ENCODE measurements at places on chromosomes 13 and 19.

- DNase-seq = no peak
Observed at GRCh38 chr13:99639126-99639525, 137.9 kb downstream of the TM9SF2 start.

DNA sequence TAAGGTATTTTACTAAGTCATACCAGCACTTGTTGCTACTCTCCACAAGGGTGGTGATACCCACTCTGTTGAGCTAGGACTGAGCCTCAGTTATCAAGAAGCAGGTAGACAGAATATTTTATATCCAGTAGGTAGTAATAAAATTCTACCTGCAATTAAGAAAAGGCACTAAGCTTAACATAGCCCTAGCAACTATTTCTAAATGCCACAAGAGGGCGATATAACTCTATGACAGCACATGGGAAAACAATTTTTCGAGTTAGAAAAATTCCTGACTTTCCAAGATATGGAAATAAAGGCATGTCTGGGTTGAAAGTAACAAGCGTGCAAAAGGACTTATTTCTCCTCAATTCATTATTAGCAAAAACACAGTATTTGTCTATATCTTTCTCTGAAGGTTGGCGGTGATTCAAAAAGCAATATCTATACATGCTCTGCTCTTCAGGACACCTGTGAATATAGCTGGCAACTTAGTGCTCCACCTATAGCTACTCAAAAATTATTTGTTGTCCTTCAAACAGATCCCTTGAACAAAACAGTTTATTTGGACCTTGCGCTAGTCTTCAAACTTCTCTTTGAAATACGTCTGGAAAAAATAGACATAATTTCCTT, 14.7 kb downstream of the CCDC169 start:
- DNase-seq = peak; percentile 30

- DNase-seq = no peak
Observed at GRCh38 chr13:68160466-68160865, 930.3 kb upstream of the PCDH9 start.

DNA sequence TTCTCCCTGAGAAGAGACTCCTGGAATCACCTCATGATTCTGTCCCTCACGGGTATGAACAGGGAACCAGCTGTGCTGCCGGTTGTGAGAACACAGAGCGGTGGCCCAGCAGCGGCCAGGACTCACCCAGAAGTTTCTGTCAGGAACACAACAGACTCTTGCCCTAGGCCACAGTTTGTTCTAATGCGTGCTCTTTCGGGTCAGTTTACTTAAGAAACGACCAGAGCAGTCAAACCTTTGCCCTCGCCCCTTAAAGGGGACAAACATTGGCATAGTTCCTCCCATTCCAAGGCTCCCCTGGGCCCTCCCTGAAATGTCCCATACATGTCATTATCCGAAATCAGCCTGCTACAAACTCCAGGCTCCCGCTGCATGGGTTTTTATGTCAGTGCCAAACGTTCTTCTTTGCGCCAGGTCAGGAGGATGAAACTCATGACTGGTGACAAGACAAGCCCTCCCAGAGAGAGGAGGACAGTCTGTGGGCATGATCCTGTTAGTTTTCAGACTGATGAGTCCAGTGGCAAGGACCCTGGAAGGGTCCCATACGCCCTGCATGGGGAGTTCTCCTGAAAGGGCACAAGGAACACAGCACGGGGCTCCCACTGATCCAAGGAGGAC, 18.3 kb downstream of the ZIC5 start:
- DNase-seq = no peak

- DNase-seq = peak; percentile 88
Observed at GRCh38 chr19:13905634-13906520, at the start of the genes BRME1 and CC2D1A. Gene BRME1, minus strand, starts transcription at chr19:13906117. Its CDS starts 1,225 bp downstream, at chr19:13904892. Gene CC2D1A, plus strand, starts transcription at chr19:13906201. Its CDS starts 241 bp downstream, at chr19:13906442.

GRCh38 chr19:13001502-13002165, 6.4 kb downstream of the NFIX start:
- DNase-seq = no peak

Data from right kidney (tissue), 9 donors.